Stimulated activated naive B cell treated with anti-CD40 and anti-IgM and Interleukin-4, amounts not matched to agents 10 μg/mL and 1 μg/mL and 100 μg/mL, for 72 hours (primary cell): ENCODE measurements at places on chromosomes 5 and 9.

DNA sequence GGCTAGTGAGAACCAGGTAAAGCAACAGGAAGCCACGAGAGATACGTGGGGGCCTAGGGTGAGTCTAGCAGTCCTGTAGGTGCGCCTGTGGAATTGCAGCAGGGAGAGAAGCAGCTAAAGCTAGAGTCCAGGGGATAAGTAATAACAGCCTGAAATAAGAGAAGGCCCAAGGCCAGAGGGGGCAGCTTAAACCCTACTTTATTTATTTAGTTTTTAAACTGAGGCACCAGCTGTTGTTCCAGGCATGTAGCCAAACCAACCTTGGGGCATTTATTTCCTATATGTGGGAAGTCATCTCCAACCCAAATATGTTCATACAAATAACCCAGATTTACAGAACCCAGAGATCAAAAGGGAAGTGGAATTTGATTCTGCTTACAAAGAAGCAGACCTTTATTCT is 93.5 kb downstream of the GLDC start:
- DNase-seq = no peak

DNA sequence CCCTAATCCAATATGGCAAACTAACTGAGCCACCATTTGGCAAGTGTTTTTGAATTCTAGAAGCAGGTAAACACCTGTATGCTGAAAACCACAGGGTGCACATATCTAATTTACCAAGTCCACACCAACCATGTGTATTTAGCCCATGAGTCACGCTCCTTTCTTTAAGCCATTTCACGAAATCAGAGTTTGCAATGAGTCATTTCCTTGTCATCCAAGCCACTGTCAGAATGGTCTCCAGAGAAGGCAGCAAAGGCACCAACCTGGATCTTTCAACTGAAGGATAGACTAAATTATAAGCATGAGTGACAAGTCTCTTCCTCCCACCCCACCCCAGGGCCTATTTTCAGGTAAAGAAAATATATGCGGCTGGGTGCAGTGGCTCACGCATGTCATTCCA is 110.0 kb downstream of the PAX5 start:
- no peak for DNase-seq

GRCh38 chr5:91438871-91439270 is 55.8 kb upstream of the ARRDC3 start:
- DNase-seq = no peak

GRCh38 chr5:108588323-108588722 is 159.4 kb upstream of the FER start:
- no peak for DNase-seq

- no peak for DNase-seq
Measured at GRCh38 chr9:4141296-4141695, 158.6 kb downstream of the GLIS3 start.

DNA sequence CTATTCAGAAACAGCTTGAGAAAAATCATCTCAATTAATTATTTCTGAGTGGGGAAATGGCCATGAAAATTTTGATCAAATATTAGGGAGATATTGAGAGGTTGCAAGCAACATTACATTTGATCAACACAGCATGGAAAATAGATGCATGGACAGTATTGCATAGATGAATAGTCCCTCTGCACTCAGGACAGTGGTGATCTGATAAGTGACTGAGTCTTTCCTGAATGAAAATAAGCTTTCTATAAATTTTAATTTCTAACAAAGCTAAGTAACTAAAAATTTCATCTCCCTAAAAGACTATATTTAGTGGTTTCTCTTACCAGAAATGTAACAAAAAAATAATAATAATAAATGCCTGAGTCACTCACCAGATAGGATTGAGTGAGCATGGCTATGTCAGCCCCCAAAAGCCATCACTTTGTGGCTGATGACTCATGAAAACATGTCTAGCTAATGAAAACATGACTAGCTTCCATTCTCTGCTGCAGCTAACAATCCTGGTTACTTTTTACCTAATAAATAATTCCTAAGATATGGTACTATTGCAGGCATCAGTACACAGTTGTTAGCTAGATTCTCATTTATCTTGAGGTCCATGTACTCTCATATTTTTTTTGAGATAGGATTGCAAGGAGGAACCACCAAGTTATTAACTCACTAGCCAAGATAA is 1294.8 kb upstream of the ACO1 start:
- no peak for DNase-seq

DNA sequence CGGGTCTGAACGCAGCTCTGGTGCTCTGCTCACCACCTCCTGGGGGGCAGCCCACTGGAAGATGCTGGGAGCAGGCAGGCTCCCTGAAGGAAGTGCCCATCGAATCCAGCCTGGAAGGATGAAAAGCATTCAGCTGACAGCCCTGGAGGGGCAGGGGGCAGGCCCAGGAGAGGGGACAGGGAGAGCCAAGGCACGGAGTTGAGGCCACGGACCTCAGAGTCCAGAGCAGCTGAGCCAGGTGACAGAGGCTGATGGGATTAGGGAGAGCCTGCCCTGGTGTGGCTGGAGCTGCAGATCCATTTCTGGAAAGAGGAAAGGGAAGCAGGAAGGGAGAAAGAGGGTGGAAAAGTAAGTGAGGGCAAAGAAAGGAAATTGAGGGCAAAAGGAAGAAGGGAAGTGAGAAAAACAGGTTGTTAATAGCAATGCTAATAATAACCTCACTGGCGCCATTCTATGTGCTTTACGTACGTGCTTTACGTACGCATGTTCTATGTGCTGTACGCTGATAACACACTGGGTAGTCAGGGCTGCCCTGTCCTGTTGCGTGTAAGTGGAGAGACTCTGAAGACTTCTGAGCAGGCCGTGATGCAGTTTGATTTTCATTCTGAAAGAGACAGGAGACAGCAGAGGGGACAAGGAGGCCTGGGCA is 52.6 kb downstream of the LMX1B start:
- peak; percentile 15 for DNase-seq

- no peak for DNase-seq
Measured at GRCh38 chr5:7018198-7018597, 305.0 kb downstream of the TENT4A start.

DNA sequence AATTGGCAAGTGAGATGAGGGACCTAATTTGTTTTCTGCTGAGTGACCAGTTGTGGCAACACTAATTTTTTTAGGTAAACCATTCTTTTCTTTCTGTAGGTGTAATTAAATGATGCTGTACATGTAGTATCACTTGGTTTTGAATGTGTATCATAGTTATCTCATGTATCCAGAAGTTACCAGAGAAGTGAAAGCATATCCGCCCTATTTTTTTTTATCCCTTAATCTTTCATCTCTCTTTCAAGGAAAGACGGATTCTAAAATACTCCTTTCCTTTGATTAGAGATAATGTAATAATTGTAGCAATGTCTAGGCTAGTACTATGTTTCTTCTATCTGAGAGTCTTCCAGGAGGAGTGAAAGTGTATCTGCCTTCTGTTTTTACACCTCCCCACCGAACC is 7.1 kb downstream of the KDM3B start:
- no peak for DNase-seq

DNA sequence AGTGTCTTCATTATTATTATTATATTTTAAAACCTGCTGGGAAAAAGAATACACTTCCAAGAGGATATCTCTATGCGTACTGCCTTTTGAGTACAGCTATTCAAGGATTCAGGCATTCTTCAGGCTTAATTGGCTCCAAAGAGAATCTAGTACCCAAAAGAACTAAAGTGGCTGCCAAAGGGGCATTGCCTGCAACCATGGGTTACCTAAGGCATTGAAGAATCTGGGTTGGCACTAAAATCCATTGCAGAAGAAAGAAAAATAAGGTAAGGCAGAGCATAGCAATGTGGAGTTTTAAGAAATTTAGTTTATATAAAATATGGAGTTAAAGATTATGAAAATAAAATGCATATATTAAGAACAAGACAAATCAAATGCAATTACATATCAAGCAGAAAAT is 223.5 kb downstream of the TMEM161B start:
- DNase-seq = no peak

GRCh38 chr9:84748112-84748511 is 78.6 kb downstream of the NTRK2 start:
- no peak for DNase-seq

- no peak for DNase-seq
Measured at GRCh38 chr5:131356619-131357018, 92.8 kb downstream of the CDC42SE2 start.

DNA sequence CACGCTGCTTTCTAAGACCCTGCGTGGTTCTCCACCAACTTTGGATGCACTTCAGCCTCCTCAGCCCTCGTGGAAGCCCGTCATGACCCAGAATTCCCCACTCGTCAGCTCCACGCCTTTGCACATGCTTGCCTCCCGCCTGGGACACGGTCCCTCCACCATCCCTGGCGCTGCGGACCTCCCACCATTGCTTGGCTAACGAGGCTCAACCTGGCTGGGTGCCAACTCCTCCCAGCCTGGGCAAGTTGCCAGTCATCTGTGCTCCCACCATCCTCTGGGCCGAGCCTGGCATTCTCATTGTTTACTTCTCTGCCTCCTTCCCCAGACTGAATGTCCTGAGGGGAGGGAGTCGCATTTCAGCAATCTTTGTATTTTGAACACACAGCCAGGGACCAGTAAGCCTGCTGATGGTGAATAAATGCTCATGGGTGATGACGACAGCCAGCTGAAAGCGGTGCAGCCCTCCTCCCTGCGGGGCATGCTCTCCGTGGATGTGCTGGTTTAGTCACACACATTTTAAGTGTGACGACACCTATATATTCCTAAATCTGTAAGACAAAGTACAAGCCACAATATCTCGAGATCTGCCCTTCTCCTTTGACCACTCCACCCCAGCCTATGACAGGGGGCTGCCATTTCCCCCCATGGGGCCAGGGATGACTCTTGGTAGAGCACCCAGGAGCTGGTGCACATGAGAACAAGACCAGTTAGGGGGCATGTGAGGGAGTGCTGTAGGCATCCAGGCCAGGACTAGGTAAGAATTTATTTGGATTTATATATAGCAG is 37.6 kb downstream of the ANKRD33B start:
- DNase-seq = no peak

GRCh38 chr5:21237461-21237860 is 1249.5 kb upstream of the CDH18 start:
- no peak for DNase-seq

DNA sequence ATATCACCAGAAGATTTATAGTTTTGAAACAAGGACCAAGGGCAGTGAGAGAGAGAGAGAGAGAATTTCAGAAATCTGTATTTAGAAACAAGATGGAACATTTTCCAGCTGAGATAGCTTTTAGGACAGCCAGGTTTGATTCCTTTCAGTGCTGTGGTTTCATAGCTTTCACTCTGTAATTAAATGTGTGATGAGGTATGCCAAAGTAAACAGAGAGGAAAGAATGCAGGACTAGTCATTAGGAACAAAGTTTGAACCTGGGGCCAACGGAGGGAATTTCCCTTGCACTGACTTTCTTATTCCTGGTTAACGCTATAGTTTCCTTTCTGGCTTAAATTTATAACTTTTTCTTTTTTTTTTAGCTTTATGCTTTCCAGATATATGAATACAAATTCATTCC is 10.0 kb upstream of the CCL28 start:
- no peak for DNase-seq

DNA sequence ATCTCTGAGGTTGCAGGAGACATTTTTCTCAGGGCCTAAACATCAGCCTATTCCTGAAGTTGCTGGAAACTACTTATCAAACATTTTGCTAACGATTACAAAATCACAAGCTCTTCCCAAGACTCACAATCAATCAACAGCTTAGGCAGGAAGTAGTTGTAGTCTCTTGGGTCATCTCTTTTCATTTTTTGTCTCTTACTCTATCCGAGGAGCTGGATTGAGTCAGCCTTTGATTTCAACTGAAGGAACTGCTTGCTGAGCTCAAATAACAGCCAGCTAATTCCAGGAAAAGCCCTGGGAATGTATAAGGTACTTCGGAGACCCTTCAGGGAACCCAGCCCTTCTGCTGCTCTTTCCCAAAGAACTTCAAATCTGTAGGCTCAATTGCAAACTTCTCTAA is 398.9 kb downstream of the PLK2 start:
- no peak for DNase-seq

DNA sequence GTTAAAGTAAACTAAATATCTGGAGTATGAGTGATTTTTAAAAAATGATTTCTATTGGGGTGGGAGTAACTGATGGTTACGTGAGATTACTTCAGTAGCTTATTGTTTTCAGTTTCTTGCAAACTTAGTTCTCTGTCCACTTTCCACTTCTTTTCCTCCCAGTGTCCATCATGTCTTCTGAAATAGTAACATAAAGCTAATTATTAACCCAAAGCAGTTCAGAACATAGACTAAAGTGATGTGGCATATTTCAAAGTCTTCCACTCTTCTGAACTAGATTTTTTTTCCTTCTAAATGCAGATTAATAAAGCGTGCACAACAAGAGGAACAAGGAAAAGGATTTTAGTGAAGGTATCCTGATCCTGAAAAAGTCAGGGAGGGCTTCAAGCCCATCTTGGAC is 114.1 kb downstream of the MAN2A1 start:
- no peak for DNase-seq

- no peak for DNase-seq
Measured at GRCh38 chr5:61001647-61002046, 56.6 kb downstream of the NDUFAF2 start.

DNA sequence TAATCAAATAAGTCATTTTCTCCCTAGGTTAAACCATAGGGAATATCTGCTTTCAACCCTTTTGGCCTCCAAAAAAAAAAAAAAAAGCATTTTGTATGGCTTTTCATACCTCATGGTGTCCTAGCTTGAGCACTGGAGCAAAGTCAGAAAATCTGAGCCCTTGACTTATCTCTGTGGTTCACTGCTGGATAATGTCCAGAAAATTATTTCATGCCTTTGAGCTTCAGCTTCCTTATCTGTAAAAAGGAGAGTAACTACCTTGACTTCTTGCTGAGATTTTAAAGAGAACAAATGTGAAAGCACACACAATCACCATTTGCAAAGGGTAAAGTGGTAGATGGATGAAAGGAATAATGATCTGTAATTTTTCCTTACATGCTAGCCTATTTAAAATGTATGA is 165.9 kb downstream of the ALDH1A1 start:
- no peak for DNase-seq

DNA sequence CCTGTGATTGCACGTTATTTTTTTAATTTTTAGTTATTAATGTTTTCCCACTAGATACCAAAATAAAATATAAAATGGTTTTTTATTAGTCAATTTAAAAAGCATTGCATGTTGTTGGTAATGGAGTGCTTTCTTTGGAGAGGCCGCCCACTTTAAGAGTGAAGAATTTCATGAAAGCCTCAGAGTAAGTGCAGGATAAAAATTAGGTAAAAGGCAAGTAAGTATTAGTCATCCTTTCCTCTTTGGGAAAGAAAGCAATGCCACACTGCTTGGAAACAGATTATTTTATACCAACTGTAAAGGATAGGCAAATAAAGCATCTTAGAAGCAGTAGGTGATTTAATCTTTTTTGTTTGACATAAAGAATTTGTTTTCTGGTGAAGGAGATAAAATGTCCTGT is 62.9 kb downstream of the HSD17B4 start:
- no peak for DNase-seq

- DNase-seq = no peak
Measured at GRCh38 chr9:131701789-131702337, 38.0 kb downstream of the RAPGEF1 start.

- no peak for DNase-seq
Measured at GRCh38 chr5:157917491-157917890, 58.5 kb upstream of the CLINT1 start.

- DNase-seq = no peak
Measured at GRCh38 chr5:5270958-5271785, 131.0 kb downstream of the ADAMTS16 start.
